ENCODE measurements at places on chromosomes 6 and 20.

- peak; percentile 73 for DNase-seq
Observed at GRCh38 chr6:37033255-37033654, 27.8 kb downstream of the FGD2 start.

- no peak for DNase-seq
Observed at GRCh38 chr6:129981598-129981997, 36.8 kb upstream of the L3MBTL3 start.

DNA sequence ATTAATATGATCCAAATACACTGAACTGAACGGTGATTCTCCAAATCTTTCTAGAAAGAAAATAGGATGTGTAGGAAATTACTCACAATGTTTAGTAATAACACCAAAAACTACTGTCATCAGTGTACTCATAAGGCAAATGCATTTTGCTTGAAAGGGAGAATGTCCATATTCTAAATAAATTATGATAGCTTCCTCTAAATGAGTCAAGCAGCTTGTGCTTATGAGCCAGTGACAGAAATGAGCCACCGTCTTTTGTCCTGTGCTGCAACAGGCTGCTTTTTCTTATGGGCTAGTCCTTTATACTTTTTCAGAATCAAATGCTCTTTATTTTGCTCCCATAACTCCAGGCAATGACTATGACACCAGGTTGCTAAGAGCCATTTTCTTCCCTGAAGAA, 4.5 kb upstream of the ZNF451 start:
- DNase-seq = no peak

DNA sequence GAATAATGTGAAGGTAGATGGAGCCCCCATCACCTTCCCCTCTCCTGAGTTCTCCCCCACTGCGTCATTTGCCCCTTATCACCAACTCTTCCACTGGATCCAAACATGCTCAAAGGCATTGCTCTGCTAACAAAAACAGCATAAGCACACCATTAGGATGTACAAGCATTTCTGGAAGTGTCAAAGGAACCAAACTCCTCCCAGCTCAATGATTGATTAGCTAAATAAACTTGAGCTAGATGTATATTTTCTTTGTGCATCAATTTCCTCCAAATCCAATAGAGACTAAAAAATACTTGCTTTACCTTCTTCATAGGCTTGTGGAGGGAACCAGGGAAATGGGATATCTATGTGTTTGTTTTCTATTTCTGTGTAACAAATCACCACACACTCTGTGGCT, 248.4 kb upstream of the JARID2 start:
- DNase-seq = no peak

- DNase-seq = no peak
Observed at GRCh38 chr20:63058696-63059335, 52.1 kb upstream of the BHLHE23 start.
